ENCODE measurements at places on chromosomes 12 and 14.

GRCh38 chr14:75295061-75295461 lies 16.4 kb downstream of the FOS start:
- DNase-seq, result no peak

- no peak for DNase-seq
Observed at GRCh38 chr14:85599939-85600338, 70.0 kb downstream of the FLRT2 start.

- no peak for DNase-seq
Observed at GRCh38 chr14:75751296-75751695, 90.2 kb downstream of the TTLL5 start.

DNA sequence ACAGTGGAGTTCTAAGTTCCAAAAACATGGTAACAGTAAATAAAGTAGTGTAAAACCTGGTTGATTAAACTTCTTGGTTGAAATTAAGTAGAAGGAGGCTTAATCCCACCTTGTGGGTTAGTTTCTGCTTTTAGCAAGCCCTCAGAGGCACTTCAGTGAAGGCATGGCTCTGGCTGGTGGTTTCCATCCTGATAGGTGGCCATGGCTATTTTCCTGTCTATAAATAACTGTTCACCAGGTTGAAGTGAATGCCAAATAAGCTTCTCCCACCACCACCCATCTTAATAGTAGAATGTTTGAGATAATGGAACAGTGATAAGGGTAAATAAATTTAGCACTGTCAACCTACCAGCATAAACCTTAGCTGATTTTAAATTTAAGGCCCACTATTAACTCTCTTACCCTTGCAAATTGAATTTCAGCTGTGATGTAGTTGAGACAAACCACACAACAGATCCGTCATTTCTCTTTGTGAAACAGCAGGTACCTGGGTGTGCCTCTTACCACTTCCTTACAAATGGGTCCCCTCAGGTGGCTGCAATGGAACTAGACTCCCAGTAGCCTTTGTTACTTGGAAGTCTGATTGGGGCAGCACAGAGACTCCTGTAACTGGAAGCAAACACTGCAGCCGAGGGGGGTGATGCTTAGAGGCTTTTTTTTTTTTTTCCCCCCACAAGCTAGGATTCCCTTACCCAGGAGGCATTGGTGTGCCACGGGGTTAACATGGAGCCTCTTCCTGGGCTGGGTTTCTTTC lies 41.4 kb downstream of the DAAM1 start:
- DNase-seq, result no peak

DNA sequence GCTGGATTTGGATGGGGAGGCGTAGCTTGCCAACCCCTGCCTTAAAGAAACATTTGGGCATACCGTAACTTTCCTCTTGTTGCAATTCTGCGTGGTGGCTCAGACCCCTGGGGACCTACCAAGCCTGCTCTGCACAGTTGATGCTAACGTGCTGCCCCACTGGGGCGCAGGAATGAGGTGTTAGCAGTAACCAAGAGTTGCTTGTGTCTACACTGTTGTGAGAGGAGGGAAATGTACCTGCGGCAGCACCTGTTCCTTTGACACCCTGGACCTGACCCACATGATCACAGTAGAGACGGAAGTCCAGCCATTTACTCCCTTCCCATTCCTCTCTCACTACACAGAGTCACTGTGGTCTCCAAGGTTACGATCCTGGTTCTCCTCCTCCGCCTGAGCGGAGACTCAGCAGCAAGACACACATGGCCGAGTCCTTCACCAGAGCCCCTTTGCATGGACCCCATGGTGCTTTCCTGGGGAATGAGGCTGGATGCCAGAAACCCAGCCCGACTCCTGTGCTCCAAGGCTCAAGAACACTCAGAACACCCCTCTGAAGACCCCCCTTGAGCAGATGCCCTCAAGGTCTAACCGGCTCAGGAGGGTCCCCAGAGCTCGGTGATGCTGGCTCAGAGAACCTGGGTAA lies 84.8 kb downstream of the FBXL14 start:
- DNase-seq, result no peak

DNA sequence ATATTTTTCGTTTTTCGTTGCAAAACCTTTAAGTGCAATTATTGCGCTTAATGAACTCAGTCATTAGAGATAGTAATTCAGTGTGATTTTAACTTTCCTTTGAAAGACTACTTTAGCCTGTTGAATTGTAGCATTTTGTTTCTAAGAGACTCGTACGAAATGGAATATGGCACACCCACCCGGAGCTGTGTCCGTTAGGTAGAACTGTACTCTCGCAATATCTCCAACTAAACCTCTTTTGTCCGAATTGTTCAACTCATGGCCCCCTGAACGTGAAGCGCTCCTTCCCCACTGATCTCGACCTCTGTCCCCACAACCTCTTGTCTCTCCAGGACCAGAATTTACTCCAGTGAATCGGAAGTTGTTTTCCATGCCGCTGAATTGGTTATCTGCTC lies 800 bp downstream of the PCNX4 start:
- DNase-seq, result no peak

- DNase-seq, result no peak
Observed at GRCh38 chr12:31408763-31409162, 82.8 kb upstream of the SINHCAF start.

- DNase-seq, result no peak
Observed at GRCh38 chr14:52314595-52315354, 663 bp downstream of the PTGER2 start.

- no peak for DNase-seq
Observed at GRCh38 chr12:73361156-73361863, 1089.1 kb downstream of the TRHDE start.

DNA sequence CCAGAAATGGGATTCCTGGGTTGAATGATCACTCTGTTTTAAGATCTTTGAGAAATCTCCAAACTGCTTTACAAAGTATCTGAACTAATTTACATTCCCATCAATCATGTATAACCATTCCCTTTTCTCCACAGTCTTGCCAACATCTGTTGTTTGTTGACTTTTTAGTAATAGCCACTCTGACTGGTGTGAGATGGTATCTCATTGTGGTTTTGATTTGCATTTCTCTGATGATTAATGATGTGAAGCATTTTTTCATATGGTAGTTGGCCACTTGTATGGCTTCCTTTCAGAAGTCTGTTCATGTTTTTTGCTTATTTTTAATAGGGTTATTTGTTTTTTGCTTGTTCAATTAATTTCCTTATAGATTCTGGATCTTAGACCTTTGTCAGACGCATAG lies 211.8 kb upstream of the AVPR1A start:
- DNase-seq, result no peak
